Fibroblast of villous mesenchyme (primary cell): ENCODE measurements at places on chromosomes 5 and 9. TPM values are rescaled to one million over a fixed set of nuclear protein-coding genes. Genes with fewer than 3 reads are reported as not detected.

The KDM4C gene
- 26.7 and 31.1 TPM in 2 replicates for total RNA-seq

The PRRX2 gene
- total RNA-seq, result under 0.01 and 1.6 TPM in 2 replicates

The WDR31 gene
- 0.32 and 0.86 TPM in 2 replicates for total RNA-seq

The SLC9A3 gene
- total RNA-seq, result 0.86 and 0.97 TPM in 2 replicates

The GDNF gene
- 0.43 and 1.6 TPM in 2 replicates for total RNA-seq

The FAM221B gene
- total RNA-seq, result not detected in 2 replicates

DNA sequence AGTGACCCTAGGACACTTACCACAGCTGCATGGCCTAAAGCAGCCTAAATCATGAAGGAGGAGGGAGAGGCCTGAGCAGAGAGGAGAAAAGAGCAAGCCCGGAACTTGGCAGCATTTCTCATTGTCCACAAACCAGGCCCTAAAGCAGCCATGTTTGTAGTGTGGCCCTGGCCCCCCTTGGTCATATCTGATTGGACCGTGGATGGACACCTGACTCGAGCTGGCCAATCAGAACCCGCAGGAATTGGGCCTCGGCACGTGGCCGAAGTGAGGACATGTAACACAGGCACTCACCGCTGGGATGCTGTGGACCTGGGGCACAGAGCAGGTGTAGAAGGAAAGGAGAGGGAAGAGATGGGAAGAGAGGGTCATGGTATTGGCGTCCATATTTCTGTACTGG lies 56.9 kb downstream of the ASS1 start:
- no peak for DNase-seq

DNA sequence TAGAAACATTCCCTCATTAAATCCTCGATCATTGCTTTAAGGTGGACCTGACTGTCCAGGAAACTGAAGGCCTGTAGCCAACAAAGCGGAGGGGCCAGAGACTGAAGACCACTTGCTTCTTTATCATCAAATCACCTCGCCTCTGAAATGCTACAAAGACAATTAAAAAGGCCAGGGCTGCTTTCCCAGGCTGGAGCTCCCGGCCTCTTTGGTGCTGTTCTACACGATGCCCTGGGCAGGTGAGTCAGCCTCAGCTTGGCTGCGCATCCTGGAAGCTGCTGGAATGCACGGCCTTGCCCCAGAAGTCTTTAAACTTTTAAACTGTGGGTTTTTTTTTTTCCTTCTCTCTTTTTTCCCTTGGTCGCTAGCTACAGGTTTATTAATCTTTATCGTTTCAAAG lies 46.5 kb downstream of the SH3PXD2B start:
- DNase-seq, result peak; percentile 48

GRCh38 chr9:111896942-111897600 lies 457 bp downstream of the UGCG start:
- DNase-seq, result no peak

GRCh38 chr9:121607434-121608167 lies 43.8 kb upstream of the DAB2IP start:
- peak; percentile 84 for DNase-seq

GRCh38 chr5:145825751-145826180 lies 9.4 kb downstream of the PRELID2 start:
- DNase-seq, result peak; percentile 69

DNA sequence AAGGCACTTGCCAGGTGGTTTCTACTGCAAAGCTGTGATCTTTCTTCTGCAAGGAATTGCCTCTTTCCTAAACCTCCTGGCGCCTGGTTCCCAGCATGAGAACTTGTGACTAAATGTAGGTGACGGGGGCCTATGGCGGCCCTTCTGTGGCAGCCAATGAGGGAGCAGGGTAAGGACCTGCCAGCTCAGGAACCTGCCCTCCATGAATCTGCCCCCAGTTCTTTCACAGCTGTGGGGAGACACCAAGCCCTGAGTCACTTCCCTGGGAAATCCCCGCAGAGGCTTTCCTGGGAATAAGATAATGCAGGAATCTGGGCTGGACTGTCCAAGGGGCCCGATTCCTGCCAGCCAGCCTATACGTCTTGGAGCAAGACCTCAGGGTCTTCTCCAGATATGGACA lies 56.7 kb upstream of the CTNNA1 start:
- DNase-seq, result peak; percentile 81

DNA sequence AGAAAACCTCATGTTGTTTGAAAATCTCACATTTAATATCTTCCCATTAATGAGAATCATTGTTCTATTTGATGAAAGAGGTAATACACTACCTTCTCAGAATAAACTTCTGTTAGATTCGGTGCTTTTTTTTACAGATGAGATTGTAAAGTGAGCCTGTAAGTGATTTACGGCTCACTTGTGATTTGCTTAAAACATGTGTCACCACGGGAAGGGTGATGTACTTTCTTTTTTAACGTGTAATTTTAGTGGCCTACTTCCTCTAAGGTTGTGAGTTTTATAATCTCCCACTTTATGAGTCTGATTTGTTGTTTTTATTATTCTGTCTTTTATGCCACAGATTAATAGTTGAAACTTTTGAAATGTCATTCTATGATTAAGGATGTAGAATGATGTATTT lies 15.9 kb downstream of the ANXA1 start:
- no peak for DNase-seq

GRCh38 chr5:168327994-168328393 lies 36.5 kb downstream of the WWC1 start:
- no peak for DNase-seq
